ENCODE measurements at places on chromosomes 12 and 14.

- peaks cover 2% of the 10 kb centered on the region for H3K4me1 ChIP-seq
- no peaks in the 10 kb centered on the region for H3K36me3 ChIP-seq
- H3K27ac ChIP-seq: no peak overlapping the region
- no peak overlapping the region for H3K4me3 ChIP-seq
Measured at GRCh38 chr14:22263961-22264360, 325.1 kb downstream of the DAD1 start.

DNA sequence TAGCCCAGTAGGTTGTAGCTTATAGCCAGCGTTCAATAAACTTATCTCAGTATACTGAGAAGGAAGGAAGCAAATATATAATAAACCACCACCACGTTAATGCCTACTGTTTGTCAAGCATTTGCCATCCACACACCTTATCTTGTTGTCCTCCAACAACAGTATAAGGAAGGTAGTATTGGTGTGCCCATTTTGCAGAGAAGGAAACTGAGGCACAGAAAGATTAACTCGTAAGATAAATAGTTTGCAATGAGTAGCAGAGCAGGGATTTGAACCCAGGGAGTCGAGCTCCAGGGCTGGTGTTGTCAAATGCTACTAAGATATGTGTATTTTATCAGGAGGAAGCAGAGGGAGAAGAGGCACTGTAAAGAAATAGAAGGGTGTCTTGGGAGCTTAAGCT lies 27.8 kb upstream of the FOS start:
- no peaks in the 10 kb centered on the region for H3K27me3 ChIP-seq
- no peak overlapping the region for H3K4me3 ChIP-seq
- no peaks in the 10 kb centered on the region for H3K36me3 ChIP-seq
- no peak overlapping the region for H3K27ac ChIP-seq
- no peaks in the 10 kb centered on the region for H3K4me1 ChIP-seq

DNA sequence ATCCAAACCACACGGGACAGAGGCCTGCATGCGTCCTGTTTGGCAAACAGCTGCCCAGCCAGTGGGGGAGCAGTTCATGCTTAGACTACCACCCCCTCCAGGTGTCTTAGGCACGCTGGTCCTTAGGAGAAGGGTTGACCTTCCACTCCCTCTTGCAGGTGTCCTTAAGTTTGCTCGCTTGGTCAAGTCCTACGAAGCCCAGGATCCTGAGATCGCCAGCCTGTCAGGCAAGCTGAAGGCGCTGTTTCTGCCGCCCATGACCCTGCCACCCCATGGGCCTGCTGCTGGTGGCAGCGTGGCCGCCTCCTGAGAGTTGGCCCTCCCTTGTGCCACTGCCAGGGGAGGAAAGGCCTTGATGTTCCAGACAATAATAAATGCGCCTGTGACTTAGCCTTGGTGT lies 1.8 kb downstream of the C12orf57 start:
- peak overlapping the region; percentile 68 for H3K27ac ChIP-seq
- no peak overlapping the region for H3K4me3 ChIP-seq

GRCh38 chr12:130983328-130984017 lies 29.8 kb downstream of the ADGRD1 start:
- no peaks in the 10 kb centered on the region for H3K36me3 ChIP-seq
- H3K27ac ChIP-seq: no peak overlapping the region
- no peak for DNase-seq
- H3K27me3 ChIP-seq: no peaks in the 10 kb centered on the region
- H3K4me3 ChIP-seq: no peak overlapping the region

DNA sequence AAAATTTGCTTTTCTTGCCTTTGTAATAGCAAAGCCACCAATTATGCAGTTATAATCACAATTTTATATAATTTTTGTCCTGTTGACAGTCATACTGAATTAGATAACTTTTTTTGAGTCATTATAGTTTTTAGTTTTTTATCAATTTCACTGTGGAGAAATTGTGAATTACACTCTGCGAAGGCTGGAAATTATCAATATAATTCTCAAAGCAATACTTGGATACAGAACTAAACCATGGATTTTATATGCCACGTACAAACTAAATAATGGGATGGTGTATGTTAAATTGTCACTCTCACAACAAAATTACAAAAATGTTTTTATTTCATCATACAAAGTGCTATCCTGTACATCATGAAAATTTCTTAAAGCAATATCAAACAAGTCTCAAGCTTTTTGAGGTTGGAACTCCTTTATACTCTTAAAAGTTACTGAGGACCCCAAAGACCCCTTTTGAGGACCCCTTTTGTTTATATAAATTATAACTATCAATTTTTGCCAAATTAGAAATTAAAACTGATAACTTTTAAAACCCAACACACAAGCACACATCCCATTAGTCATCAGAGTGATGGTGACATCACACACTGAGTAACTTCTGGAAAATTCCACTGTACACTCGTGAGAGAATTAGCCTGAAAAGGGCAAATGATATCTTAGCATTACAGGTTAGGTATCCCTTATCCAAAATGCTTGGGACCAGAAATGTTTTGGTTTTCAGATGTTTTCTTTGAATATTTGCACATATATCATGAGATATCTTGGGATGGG lies 19.8 kb upstream of the AQP2 start:
- DNase-seq: no peak
- no peaks in the 10 kb centered on the region for H3K27me3 ChIP-seq
- H3K36me3 ChIP-seq: no peaks in the 10 kb centered on the region
- no peak overlapping the region for H3K4me3 ChIP-seq

DNA sequence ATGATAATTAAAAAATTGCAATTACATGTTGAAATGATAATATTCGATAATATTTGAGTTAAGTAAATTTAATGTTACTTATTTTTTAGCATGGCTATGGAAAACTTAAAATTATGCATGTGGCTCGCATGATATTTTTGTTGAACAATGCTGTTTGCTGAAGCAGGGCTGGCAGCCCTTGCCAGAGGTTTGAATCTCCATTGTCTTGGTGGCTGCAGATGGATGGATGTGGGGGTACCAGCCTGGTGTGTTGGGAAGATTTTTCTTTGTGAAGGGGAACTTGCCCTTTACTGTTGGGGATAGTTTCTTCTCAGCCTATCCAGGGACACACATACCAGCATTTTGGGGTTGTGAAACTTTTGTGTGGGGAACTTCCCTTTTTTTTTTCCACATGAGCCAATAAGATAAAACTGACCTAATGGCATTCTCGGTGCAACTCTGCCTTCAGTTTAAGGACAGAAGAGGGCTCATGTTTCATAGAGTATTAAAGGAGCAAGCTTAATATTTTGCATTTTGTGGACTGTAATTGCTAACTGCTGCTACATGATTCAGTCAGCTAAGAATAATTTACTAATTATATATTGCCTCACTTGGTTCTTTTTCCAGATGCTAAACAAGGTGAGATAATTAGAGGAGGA lies 8.8 kb downstream of the RASSF3 start:
- DNase-seq: no peak
- no peaks in the 10 kb centered on the region for H3K27me3 ChIP-seq
- no peak overlapping the region for H3K27ac ChIP-seq
- H3K4me1 ChIP-seq: peaks cover 2% of the 10 kb centered on the region

GRCh38 chr12:2641761-2642160 lies 153.0 kb upstream of the FKBP4 start:
- no peaks in the 10 kb centered on the region for H3K36me3 ChIP-seq
- no peak overlapping the region for H3K27ac ChIP-seq
- no peaks in the 10 kb centered on the region for H3K27me3 ChIP-seq
- peaks cover 12% of the 10 kb centered on the region for H3K4me1 ChIP-seq

- no peaks in the 10 kb centered on the region for H3K4me1 ChIP-seq
- peaks cover 17% of the 10 kb centered on the region for H3K27me3 ChIP-seq
- no peak within 1 kb of the TSS for H3K27ac ChIP-seq
- DNase-seq: peak; percentile 43
Measured at GRCh38 chr14:100159094-100159864, at the start of gene DEGS2. Gene DEGS2, minus strand, starts transcription at chr14:100159645. Its CDS starts 58 bp downstream, at chr14:100159587.

DNA sequence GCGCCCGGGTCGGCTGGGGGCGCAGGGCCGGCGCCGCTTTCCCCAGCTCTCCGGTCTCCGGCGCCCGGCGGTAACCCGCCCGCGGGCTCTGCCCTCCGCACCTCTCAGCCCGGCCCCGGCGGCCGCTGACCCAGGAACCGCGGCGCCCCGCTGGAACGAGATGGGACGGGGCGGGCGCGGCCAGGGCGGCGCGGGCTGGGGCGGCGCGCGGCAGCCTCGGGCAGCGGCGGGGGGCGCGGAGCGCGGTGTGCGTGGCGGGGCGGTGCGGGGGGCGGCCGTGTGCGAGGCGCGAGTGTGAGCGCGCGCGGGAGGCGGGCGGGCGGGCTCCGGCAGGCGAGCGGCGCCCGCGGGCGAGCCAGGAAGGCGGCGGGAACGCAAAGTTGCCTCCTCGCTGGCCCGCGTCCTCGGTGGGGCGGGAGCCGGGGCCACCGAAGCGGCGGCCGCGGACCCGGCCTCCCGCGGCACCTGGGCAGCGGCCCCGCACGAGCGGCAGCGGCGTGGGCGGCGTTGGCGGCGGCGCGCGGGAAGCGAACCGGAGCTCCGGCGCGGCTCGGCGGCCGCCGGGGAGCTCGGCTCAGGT lies 671 bp upstream of the DIO3 start:
- H3K36me3 ChIP-seq: no peaks in the 10 kb centered on the region
- H3K4me1 ChIP-seq: no peaks in the 10 kb centered on the region
- no peak overlapping the region for H3K4me3 ChIP-seq
- H3K27ac ChIP-seq: no peak overlapping the region
- no peak for DNase-seq

DNA sequence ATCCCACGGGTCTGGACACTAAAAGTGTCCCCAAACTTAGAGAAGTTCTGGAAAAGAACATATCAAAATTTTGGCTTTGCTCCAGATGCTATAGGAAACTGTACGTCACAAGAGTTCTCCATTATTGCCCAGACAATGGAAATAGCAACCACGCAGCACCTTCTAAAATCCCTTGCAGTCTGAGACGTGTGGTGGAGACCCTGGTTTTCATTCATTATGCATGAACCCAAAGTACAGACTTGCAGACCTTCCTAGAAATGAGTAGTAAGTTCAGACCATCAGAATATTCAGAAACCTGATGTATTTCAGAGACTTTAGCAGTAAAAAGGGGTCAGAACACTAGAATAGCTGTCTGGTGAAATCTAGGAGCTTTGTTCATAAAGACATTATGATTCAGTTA lies 50.0 kb upstream of the BCL2L14 start:
- no peaks in the 10 kb centered on the region for H3K4me1 ChIP-seq
- H3K27ac ChIP-seq: no peak overlapping the region
- H3K4me3 ChIP-seq: no peak overlapping the region
- no peaks in the 10 kb centered on the region for H3K27me3 ChIP-seq

DNA sequence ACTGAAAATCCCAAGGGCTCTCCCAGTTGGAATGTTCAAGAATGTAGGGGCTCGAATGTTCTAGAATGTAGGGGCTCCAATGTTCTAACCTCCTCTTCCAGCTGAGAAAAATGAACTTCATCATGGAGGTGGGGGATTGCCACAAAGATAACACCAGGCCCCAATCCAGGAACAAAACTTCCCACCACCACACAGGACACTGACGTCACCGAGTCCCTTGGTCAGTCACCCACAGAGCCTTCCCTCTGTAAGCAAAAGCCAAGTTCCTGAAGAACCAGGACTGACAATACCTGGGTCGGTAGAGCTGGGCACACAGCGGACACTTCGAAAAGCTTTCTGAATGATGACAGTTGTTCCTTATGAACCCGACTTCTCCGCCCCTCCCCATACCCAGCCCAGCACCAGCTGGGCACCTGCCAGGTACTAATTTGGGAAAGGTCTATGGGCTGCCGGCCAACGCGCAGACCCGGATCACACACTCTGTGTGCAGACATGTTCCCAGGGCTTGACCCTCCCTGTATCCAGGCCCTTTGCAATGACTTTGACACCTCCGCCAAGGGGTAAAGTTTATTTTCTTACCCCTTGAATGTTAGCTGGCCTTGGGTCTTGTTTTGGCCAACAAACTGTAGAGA lies 18.9 kb downstream of the ITPK1 start:
- peaks cover 3% of the 10 kb centered on the region for H3K4me1 ChIP-seq
- no peaks in the 10 kb centered on the region for H3K27me3 ChIP-seq
- H3K4me3 ChIP-seq: no peak overlapping the region
- no peaks in the 10 kb centered on the region for H3K36me3 ChIP-seq
- no peak for DNase-seq

- peaks cover 14% of the 10 kb centered on the region for H3K4me1 ChIP-seq
- H3K27ac ChIP-seq: no peak overlapping the region
- H3K36me3 ChIP-seq: no peaks in the 10 kb centered on the region
- no peak for DNase-seq
- H3K27me3 ChIP-seq: no peaks in the 10 kb centered on the region
- H3K4me3 ChIP-seq: no peak overlapping the region
Measured at GRCh38 chr12:52130711-52131110, 51.2 kb downstream of the SMIM41 start.

- DNase-seq: peak; percentile 11
- peak overlapping the region; percentile 92 for H3K4me3 ChIP-seq
- no peaks in the 10 kb centered on the region for H3K27me3 ChIP-seq
- H3K4me1 ChIP-seq: peaks cover 6% of the 10 kb centered on the region
Measured at GRCh38 chr12:42326541-42327226, 717 bp downstream of the PPHLN1 start.

- no peaks in the 10 kb centered on the region for H3K27me3 ChIP-seq
- no peak overlapping the region for H3K4me3 ChIP-seq
Measured at GRCh38 chr12:6281081-6281809, 29.2 kb upstream of the PLEKHG6 start.

- no peaks in the 10 kb centered on the region for H3K36me3 ChIP-seq
- H3K27me3 ChIP-seq: no peaks in the 10 kb centered on the region
- H3K4me1 ChIP-seq: no peaks in the 10 kb centered on the region
- no peak overlapping the region for H3K27ac ChIP-seq
Measured at GRCh38 chr14:104372390-104373054, 207.0 kb upstream of the C14orf180 start.

DNA sequence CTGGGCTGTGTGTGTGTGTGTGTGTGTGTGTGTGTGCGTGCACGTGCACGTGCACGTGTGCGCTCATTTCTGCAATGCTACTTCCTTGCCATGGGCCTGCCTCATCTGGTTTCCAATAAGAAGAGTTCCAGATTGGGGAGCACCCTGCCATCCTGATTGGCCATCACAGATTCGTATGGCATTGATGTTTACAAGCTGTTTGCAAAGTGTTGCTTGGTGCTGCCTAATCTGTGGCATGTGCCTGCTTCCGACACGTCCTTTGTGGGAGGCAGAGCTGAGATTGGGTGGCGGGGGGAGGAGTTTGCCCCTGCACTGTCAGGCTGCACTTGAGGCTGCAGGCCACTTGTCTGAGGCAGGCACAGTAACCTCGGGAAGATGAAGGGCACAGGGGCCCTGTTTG lies 39.2 kb downstream of the SAMD4A start:
- H3K4me1 ChIP-seq: no peaks in the 10 kb centered on the region
- DNase-seq: peak; percentile 86
- H3K4me3 ChIP-seq: no peak overlapping the region
- no peaks in the 10 kb centered on the region for H3K27me3 ChIP-seq
- H3K36me3 ChIP-seq: no peaks in the 10 kb centered on the region
- no peak overlapping the region for H3K27ac ChIP-seq

DNA sequence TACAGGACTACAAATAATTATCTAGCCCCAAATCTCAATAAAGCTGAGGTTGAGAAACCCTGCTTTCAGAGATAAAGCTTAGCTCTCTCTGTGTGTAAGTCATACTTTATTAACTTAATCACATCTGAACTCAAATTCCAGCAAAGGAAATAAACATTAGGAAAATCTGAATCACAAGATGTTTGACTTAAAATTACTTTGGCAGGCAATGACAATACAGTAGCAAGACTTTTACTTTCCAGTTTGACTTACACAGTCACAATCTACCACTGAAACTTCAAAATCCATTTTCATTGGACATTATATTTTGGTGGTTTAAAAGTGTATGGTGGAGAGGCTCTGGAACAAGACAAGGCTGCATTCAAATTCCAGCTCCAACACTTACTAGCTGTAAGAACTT lies 11.4 kb downstream of the TMEM116 start:
- no peak overlapping the region for H3K27ac ChIP-seq
- H3K4me1 ChIP-seq: no peaks in the 10 kb centered on the region
- DNase-seq: no peak
- no peak overlapping the region for H3K4me3 ChIP-seq
- H3K36me3 ChIP-seq: no peaks in the 10 kb centered on the region

Measured in mesendoderm (in vitro differentiated cells).